CD8-positive, alpha-beta memory T cell (primary cell): ENCODE measurements at places on chromosomes 13 and 19.
A peak's percentile ranks its signal among the peaks of the same experiment; 100 is the strongest.

GRCh38 chr13:39484506-39485313 is 118.3 kb downstream of the LHFPL6 start:
- DNase-seq: no peak

DNA sequence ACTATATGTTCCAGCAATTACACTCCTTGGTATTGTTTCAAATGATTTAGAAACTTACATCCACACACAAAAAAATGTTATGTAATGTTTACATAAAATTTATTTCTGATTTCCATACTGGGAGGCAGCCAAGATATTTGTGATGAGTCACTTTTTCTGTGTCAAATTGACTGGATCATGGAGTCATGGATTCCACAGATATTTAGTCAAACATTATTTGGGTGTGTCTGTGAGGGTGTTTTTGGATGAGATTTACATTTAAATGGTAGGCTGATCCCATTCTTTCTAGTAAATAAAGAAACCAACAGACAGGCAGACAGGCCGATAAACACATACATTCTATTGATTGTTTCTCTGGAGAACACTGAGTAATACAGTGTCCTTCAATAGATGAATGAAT is 562.8 kb downstream of the SLITRK6 start:
- DNase-seq: no peak

GRCh38 chr13:33963895-33964294 is 145.9 kb downstream of the RFC3 start:
- no peak for DNase-seq

DNA sequence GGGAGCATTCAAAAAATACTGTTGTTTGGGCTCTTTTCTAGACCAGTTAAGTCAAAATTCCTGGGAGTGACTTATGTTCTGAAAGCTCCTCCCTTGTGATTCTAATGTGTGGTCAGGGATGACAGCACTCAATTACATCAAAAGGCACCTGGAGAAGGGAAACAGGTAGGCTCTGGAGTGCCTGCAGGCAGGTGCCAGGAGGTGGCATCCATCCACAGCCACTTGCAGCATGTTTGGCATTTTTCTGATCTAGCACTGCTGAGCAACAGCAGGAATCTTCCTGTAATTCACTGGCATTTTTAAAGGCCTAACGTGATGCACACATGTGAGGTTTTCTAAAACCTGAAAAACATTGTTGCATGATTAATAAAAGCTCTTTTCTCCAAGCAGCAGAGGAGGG is 94.6 kb downstream of the CCNA1 start:
- DNase-seq: no peak

GRCh38 chr19:43780706-43781525 is at the start of gene KCNN4:
KCNN4 (minus strand) TSS chr19:43780973; CDS start chr19:43780861, 112 bp downstream.
- peak; percentile 14 for DNase-seq

DNA sequence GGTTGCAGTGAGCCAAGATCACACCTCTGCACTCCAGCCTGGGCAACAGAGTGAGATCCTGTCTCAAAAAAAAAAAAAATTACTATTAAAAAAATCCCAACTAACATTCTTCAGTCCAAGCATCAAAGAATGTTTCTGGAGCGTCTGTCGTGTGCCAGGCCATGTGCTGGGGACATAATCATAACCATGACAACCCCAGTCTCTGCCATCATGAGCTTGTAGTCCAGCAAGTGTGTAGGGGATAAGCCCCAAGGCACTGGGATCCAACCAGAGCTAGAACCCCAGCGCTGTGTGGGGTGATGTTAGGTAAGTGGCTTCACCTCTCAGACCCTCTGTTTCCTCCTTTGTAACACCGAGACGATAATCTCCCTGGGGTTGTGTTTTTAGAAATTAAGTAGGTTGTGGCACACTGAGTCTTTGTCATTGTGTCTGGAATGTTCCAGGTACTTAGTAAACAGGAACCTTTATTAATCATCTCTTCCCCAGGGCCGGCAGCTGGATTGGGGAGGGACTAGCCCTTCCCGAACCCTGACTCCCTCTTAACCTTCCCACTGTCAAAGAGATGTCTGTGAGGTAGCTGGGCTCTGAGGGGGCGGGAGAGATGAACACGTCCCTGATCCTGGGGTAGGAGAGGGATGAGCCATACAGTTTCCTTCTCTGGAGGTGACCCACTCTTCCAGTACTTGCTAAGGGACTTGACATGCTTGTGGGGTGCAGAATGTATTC is 5.2 kb downstream of the ITPKC start:
- DNase-seq: no peak

DNA sequence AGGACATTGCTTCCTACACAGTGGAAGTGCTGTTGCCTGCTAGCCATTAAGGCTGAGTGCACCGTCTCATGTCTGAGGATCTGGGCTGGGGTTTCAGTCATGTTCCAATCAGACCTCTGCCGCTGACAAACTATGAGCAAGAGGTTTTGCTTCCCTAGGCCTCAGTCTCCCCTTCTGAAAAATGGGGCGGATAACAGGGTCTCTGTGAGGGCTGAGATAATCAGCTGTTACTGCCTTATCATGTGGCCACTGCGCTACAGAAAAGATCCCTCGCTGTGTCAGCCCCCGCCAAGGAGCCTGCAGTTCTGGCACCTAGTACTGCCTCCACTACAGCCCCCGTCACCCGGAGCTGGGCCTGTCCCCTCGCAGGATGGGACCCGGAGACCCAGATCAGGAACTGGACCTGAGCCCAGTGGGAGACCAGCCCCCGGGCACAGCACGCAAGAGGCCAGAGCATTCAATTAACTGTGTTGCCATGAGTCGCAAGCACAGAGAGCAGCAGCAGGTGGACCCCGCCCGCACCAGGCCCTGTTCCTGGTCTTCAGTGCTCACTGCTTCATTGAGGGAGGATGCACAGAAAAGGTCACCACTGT is 3.0 kb upstream of the PNKP start:
- DNase-seq: no peak

DNA sequence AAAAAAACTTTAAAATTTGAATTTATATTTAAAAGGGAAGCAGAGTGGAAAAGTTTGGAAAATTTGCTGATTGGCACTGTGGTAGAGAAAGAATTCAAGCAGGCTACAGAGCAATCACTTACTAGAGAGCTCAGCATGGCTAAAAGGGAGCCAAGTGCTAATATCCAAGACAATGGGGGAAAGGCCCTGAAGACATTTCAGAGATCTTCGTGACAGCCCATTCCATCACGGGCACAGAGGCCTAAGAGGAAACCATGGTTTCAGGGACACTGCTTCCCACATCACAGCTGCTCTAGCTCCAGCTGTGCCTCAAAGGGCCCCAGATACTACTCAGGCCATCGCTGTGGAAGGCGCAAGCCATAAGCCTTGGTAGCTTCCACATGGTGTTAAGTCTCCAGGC is 73.7 kb downstream of the SGCG start:
- no peak for DNase-seq

- DNase-seq: no peak
Measured at GRCh38 chr19:3162418-3163229, 15.9 kb upstream of the S1PR4 start.

GRCh38 chr19:1395194-1396018 is 5.9 kb downstream of the GAMT start:
- no peak for DNase-seq

DNA sequence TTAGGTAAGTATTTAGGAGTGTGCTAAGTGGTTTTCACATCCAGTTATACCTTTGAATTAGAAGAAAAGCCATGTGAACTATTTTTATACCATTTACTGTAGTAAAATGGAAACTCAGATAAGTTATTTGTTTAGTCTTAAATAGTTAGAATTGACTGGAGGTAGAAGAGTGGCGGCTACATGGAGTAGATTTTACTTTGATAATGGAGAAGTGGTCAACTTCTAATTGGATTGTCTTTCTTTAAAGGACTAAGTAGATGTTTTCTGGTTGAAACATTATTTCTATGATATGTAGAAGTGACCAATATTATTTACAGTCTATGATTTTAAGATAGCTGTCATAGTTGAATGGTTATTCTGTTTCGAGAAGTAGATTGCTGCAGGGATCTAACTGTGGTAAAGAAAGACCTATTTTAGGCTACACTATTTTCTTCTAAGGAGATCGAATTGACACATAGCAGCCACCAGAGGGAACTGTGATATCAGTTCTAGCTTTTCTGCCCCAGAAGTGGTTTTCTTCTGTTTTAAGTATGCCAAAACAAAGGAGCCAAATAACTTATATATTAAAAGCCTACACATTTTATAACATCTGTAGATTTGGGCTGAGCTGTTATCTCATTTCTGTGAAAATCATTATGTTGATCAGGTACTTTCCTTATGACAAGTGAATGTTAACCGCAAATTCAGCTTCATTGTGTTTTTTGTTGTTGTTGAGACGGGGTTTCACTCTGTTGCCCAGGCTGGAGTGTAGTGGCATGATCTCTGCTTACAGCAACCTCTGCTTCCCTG is 26.1 kb downstream of the ZMYM2 start:
- DNase-seq: peak; percentile 2
